ENCODE measurements at places on chromosomes 13 and 19. TPM values are rescaled to one million over a fixed set of nuclear protein-coding genes. Genes with fewer than 3 reads are reported as not detected.

KLK8 gene
- total RNA-seq, result not detected

GPR183 gene
- not detected for total RNA-seq

FPR1 gene
- total RNA-seq, result not detected

ZNF586 gene
- 6.4 TPM for total RNA-seq

KLK2 gene
- total RNA-seq, result not detected

PNKP gene
- total RNA-seq, result 54.9 TPM

KANK3 gene
- total RNA-seq, result 4.5 TPM

PRR36 gene
- total RNA-seq, result 0.20 TPM

ZNF223 gene
- 2.5 TPM for total RNA-seq

POLR2I gene
- 229 TPM for total RNA-seq

MUC16 gene
- total RNA-seq, result 0.08 TPM

TLE2 gene
- total RNA-seq, result 2.5 TPM

BLOC1S3 gene
- 11.6 TPM for total RNA-seq

ZNF836 gene
- total RNA-seq, result 0.74 TPM

ZNF793 gene
- total RNA-seq, result not detected

FXYD7 gene
- total RNA-seq, result 0.34 TPM

OSCAR gene
- not detected for total RNA-seq

C19orf85 gene
- total RNA-seq, result not detected

SIGLEC5 gene
- not detected for total RNA-seq

SPTBN4 gene
- total RNA-seq, result 0.91 TPM

TMEM59L gene
- 6.3 TPM for total RNA-seq

APOC4 gene
- not detected for total RNA-seq

RDH8 gene
- total RNA-seq, result 0.26 TPM

LRRC63 gene
- not detected for total RNA-seq

SGCG gene
- not detected for total RNA-seq

ACER1 gene
- total RNA-seq, result not detected
